ENCODE measurements at places on chromosomes 12 and 14. TPM values are rescaled to one million over a fixed set of nuclear protein-coding genes. Genes with fewer than 3 reads are reported as not detected.

Gene IL31
- total RNA-seq = not detected

Gene MUCL1
- not detected for total RNA-seq

Gene TAS2R20
- 0.50 TPM for total RNA-seq

Gene TDRD9
- 0.13 TPM for total RNA-seq

Gene PPP4R4
- total RNA-seq = 4.9 TPM

Gene OAS1
- 248 TPM for total RNA-seq

GRCh38 chr14:29648045-29648444, 279.6 kb downstream of the PRKD1 start:
- no peak overlapping the region for H3K4me3 ChIP-seq
- H3K27me3 ChIP-seq = no peaks in the 10 kb centered on the region
- no peak for DNase-seq
- no peak overlapping the region for H3K27ac ChIP-seq
- no peaks in the 10 kb centered on the region for H3K36me3 ChIP-seq
- H3K4me1 ChIP-seq = no peaks in the 10 kb centered on the region

DNA sequence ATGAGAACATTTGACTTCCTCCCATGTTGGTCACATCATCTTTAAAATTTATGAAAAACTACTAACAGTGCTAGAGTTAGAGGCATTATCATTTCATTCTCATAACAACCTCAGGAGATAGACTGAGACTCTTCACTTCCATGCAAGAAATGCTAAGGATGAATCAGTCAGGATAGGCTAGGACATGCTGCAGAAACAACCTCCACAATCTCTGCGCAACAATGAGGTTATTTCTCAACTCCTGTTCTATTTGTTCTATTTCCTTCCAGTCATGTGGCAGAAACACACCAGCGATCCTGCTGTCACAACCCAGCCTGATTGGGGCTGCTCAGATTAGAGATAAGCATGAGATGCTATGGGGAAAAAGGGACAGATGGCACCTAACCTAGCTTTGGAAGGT, 49.0 kb upstream of the TMEM263 start:
- peaks cover 31% of the 10 kb centered on the region for H3K27me3 ChIP-seq
- DNase-seq = no peak
- no peak overlapping the region for H3K27ac ChIP-seq
- H3K36me3 ChIP-seq = no peaks in the 10 kb centered on the region
- H3K4me3 ChIP-seq = no peak overlapping the region

DNA sequence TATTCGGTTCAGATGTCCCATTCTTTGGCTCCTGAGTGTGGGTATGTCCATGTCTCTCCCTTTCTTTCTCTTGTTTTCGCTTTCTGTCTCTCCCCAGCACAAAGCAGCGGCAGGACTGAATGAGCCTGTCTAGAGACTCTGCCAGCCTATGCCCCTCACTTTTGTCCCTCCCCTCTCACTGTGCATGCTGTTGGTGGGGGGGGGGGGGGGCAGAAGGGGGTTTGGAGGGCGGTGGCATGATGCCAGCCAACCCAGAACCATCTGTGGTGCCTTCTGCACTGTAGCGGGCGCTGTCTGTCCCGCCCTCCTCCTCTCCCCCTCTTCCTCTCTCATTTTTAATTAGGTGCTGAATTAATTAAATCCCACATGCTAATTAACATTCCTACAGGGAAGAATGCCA, 17.7 kb downstream of the NGDN start:
- H3K27ac ChIP-seq = no peak overlapping the region
- no peak for DNase-seq
- no peaks in the 10 kb centered on the region for H3K4me1 ChIP-seq
- H3K27me3 ChIP-seq = no peaks in the 10 kb centered on the region

DNA sequence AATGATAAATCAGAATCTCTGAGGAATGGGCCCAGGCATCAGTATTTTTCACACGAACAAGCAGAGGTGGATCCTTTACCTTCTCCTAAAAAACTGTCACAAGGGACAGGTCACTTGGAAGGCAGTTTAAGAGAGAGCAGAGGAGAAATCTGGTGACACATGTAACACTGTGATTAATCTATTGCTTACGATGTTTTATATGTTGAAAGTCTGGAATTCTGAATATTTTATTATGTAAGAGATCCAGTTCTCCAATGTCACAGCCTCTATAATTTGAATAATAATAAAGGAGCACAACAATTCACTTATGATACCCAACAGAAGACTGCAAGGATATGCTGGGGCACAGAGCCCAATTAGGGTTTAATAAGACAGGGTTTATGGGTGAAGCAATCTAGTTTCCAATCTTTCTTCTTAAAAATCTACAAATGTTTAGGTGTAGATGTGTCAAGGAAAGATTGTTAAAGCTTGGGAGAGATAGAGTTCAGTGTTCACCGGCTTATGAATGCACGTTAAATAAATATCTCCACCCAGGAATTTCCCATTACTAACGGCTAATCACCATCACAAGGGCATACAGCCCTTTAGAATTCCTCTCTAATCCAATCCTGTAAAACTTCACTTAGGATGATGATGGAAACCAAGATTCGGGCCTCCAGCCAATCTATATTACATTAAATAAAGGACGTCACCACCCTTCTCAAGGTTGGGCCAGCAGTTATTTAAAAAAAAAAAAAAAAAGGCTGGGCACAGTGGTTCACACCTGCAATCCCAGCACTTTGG, 23.4 kb downstream of the DUSP16 start:
- DNase-seq = no peak
- peaks cover 29% of the 10 kb centered on the region for H3K36me3 ChIP-seq
- H3K27me3 ChIP-seq = no peaks in the 10 kb centered on the region
- H3K27ac ChIP-seq = no peak overlapping the region

- DNase-seq = no peak
- peaks cover 44% of the 10 kb centered on the region for H3K4me1 ChIP-seq
- H3K4me3 ChIP-seq = no peak overlapping the region
- no peak overlapping the region for H3K27ac ChIP-seq
- peaks cover 12% of the 10 kb centered on the region for H3K36me3 ChIP-seq
Observed at GRCh38 chr12:636632-637031, 26.6 kb downstream of the NINJ2 start.

GRCh38 chr14:77025744-77026165, 2.8 kb downstream of the IRF2BPL start:
- H3K36me3 ChIP-seq = peaks cover 37% of the 10 kb centered on the region
- H3K4me3 ChIP-seq = peak overlapping the region; percentile 68
- H3K27me3 ChIP-seq = no peaks in the 10 kb centered on the region
- peak overlapping the region; percentile 63 for H3K27ac ChIP-seq
- H3K4me1 ChIP-seq = peaks cover 62% of the 10 kb centered on the region

GRCh38 chr12:28708918-28709371, 440.1 kb upstream of the FAR2 start:
- no peaks in the 10 kb centered on the region for H3K27me3 ChIP-seq
- no peak overlapping the region for H3K4me3 ChIP-seq

- no peak for DNase-seq
- peaks cover 29% of the 10 kb centered on the region for H3K36me3 ChIP-seq
- peaks cover 15% of the 10 kb centered on the region for H3K27me3 ChIP-seq
- H3K27ac ChIP-seq = peak overlapping the region; percentile 96
Observed at GRCh38 chr12:48197549-48197970, 5.5 kb downstream of the OR10AD1 start.

Data from activated CD4-positive, alpha-beta memory T cell treated with anti-CD3 and anti-CD28 coated beads, Interleukin-2, amount 10 ng/mL, durations not matched to agents 7 days and 5 days (primary cell).